ENCODE measurements at places on chromosomes 11 and 22. TPM values are rescaled to one million over a fixed set of nuclear protein-coding genes. Genes with fewer than 3 reads are reported as not detected.

CCDC15 gene
- polyA plus RNA-seq: 0.79 TPM

GRAP2 gene
- 11.8 TPM for polyA plus RNA-seq

BATF2 gene
- polyA plus RNA-seq: 0.29 TPM

CCDC86 gene
- polyA plus RNA-seq: 21.1 TPM

DAGLA gene
- not detected for polyA plus RNA-seq

ADORA2A gene
- polyA plus RNA-seq: 26.6 TPM

NEAT1 gene
- polyA plus RNA-seq: 1.2 TPM

RNF169 gene
- polyA plus RNA-seq: 1.1 TPM

SLC2A11 gene
- polyA plus RNA-seq: 20.7 TPM

SLC25A1 gene
- polyA plus RNA-seq: 113 TPM

KRTAP5-10 gene
- polyA plus RNA-seq: not detected

OR5F1 gene
- polyA plus RNA-seq: not detected

CYP2D6 gene
- polyA plus RNA-seq: not detected

KCNQ1 gene
- 20.5 TPM for polyA plus RNA-seq

MUC5AC gene
- polyA plus RNA-seq: not detected

PHLDA2 gene
- not detected for polyA plus RNA-seq
